Stomach (tissue), 19 donors: ENCODE measurements at places on chromosomes 3 and 15. TPM values are rescaled to one million over a fixed set of nuclear protein-coding genes. Genes with fewer than 3 reads are reported as not detected.

Gene NXPE3
- 8.3 TPM for total RNA-seq

DNA sequence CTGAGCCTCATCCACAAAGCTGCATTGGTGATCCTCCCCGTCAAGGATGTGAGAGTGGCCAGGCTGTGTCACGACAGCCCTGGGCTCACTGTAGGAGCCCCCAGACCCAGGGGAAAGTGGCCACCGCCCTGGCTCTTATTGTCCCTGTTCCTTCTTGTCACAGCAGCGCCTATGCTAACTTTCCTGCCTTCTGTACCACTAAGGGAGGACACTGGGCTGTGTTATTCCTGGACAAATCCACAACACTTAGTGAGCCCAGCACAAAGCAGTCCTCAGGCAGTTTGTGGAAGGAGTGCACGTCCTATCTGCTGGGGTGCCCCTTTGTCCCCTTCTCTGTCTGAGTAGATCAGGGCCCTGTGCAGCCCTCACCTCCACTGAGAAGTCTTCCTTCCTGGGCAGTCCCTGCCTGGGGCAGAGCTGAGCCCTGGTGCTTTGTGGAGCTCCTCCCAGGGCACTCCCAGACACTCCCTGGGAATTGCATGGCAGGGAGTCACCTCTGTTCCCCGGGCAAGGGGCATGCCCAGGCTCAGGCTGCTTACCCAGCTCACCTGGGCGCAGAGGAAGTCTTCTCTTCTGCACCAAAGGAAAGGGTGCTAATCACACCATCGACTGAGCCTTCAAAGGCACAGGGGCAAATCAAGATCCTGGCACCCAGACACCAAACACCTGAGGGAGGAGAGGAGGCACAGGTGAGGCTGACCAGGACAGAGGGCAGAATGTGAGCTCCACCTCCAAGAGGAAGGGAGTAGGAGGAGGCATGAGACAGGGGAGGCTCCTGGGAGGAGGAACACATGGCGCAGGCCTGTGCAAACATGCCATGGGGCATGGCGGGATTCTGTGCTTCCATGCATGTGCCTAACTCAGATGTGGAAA lies 138.7 kb downstream of the KLF13 start:
- peak; percentile 45 for DNase-seq
- H3K27me3 ChIP-seq: no peaks in the 10 kb centered on the region
- H3K4me1 ChIP-seq: no peaks in the 10 kb centered on the region
- no peak overlapping the region for H3K4me3 ChIP-seq
- H3K36me3 ChIP-seq: no peaks in the 10 kb centered on the region

DNA sequence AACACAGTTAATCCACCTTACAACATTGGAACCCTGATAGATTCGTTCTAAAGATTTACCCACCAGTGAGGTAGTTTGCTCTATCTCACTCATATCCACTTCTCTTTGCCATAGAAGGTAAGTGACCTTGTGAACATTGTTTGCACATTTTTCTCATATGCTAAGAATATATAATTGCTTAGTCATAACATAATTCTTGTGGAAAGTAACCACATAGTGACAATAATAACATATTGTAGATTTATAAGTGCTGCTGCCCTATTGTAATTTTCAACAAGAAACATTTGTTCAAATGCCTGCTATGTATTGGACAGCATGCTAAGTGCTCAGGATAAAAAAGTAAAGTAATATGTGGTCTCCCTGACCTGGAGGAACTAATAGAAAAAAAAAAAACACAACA lies 554.2 kb upstream of the KCNMB2 start:
- H3K4me1 ChIP-seq: no peaks in the 10 kb centered on the region
- no peak overlapping the region for H3K4me3 ChIP-seq
- H3K36me3 ChIP-seq: no peaks in the 10 kb centered on the region
- H3K27me3 ChIP-seq: no peaks in the 10 kb centered on the region

DNA sequence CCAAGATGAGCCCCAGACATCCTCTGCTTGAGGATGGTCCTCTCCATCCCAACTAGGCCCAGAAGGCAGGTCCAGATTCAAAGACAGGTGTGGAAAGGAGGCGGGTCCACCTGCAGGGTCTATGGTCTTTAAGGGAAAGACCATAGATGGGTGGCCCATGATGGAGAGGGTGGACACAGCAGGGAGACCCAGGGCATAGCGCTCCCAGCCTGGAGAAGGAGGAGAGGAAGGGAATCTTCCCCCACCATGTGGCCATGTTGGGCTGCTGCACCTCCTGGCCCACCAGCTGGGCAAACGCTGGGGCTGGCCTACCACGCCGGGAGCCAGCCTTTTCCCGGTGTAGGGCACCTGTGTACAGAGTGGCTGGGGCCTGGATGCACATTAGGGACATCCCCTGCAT lies 265.2 kb upstream of the TLE3 start:
- H3K4me1 ChIP-seq: no peaks in the 10 kb centered on the region
- H3K27ac ChIP-seq: no peak overlapping the region
- peak; percentile 75 for DNase-seq
- no peak overlapping the region for H3K4me3 ChIP-seq

DNA sequence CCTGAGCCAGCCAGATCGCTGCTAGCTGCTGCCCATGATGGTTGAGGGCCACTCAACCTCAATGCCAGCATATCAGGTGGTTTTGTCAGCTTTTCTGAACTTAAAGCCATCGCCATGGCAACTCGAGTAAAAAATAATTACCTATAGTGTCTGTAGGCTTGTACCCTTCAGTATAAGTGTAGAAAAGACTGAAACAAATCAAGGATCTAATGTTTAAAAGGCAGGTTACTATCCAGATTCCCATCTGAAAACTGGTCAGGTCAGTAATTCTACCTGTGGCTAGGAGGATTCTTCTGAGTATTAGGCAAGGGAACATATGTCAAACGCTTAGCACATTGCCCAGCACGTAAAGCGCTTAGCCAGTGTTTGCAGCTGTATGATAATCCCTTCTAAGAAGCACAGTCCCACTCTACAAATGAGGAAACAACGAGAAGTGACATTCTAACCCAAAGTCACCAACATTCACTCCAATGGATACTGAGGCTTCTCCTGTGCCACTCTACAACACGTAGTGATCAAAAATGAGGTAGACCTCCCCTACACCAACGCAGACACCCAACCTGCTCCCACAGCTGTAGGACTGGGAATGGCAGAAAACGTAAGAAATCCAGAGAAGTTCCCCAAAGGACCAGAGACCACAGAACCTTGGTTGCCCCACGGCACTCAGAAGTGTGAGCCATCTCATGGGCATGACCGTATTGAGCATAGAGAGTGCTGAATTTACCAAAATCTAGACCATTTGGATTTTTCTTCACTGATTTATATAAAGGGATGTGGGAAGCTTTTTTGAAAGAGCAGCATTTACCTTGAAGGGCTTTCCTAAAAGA lies 55.3 kb downstream of the SLTM start:
- H3K4me3 ChIP-seq: no peak overlapping the region
- DNase-seq: no peak
- peaks cover 70% of the 10 kb centered on the region for H3K36me3 ChIP-seq
- no peaks in the 10 kb centered on the region for H3K4me1 ChIP-seq
- H3K27ac ChIP-seq: no peak overlapping the region

- no peaks in the 10 kb centered on the region for H3K36me3 ChIP-seq
- no peaks in the 10 kb centered on the region for H3K27me3 ChIP-seq
- H3K4me1 ChIP-seq: no peaks in the 10 kb centered on the region
- no peak overlapping the region for H3K27ac ChIP-seq
These were observed 229.7 kb downstream of the SHOX2 start for GRCh38 chr3:157876556-157876955.

DNA sequence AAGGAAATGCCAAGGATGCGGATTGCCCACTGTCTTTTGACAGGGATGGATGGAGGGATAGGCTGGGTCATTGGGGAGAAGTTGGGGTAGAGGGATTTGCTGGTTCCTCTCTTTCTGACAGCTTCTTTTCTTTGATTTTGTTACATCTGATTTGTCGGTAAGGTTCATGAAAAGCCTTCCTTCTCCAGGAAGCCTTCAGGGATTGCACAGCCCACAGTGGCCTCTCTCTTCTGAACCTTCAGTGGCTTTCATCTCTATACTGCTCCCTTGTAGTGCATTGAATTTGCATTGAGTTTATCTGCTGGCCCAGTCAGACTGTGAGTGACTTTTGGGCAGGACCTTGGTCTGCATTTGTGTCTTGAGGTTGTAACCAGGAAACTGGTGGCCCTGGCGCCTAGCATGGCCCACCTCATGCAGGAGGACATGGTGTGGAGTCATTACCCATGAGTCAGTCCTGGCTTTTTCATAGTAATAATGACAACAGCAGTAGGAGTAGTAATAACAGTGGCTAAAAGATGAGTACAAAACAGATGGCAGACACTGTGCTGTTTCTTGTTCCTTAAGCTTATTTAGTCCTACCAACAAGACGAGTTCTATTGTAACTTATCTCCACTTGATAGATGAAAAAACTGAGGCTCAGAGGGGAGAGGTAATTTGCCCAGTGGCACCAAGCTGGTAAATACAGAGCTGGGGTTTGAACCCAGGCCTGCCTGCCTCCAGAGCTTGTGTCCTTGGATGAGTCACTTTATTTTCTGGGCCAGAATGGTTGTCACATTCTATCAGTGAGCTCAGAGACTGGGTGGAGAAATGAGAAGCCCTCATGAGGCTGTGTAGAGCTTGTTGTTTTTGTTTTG lies 28.4 kb downstream of the SMAD6 start:
- no peak for DNase-seq
- H3K27me3 ChIP-seq: no peaks in the 10 kb centered on the region
- H3K36me3 ChIP-seq: no peaks in the 10 kb centered on the region
- peak overlapping the region; percentile 65 for H3K27ac ChIP-seq

- H3K4me3 ChIP-seq: no peak overlapping the region
- DNase-seq: peak; percentile 13
- H3K4me1 ChIP-seq: no peaks in the 10 kb centered on the region
- H3K36me3 ChIP-seq: no peaks in the 10 kb centered on the region
- no peaks in the 10 kb centered on the region for H3K27me3 ChIP-seq
- no peak overlapping the region for H3K27ac ChIP-seq
These were observed 93.5 kb downstream of the WDR72 start for GRCh38 chr15:53665930-53666329.

- H3K36me3 ChIP-seq: no peaks in the 10 kb centered on the region
- peak overlapping the region; percentile 52 for H3K4me3 ChIP-seq
- no peaks in the 10 kb centered on the region for H3K27me3 ChIP-seq
- peaks cover 18% of the 10 kb centered on the region for H3K4me1 ChIP-seq
These were observed 170.5 kb downstream of the KCNAB1 start for GRCh38 chr3:156290924-156291271.

- peaks cover 25% of the 10 kb centered on the region for H3K4me1 ChIP-seq
- H3K4me3 ChIP-seq: no peak overlapping the region
- H3K27me3 ChIP-seq: no peaks in the 10 kb centered on the region
These were observed 60.0 kb downstream of the PIK3CB start for GRCh38 chr3:138774529-138775253.
